Activated T-helper 1 cell treated with anti-CD3 and anti-CD28 coated beads, Interleukin-12 subunit alpha, Interleukin-12 subunit beta, Interleukin-2, Interleukin-4 antibody, amounts not matched to agents 30 ng/mL and 10 ng/mL and 1 ng/mL, durations not matched to agents 14 hours and 24 hours and 36 hours (primary cell): ENCODE measurements at places on chromosomes 12 and 14. TPM values are rescaled to one million over a fixed set of nuclear protein-coding genes. Genes with fewer than 3 reads are reported as not detected.

SLC38A4 gene
- total RNA-seq: not detected in 2 replicates

- no peak for DNase-seq
- no peak overlapping the region for H3K27ac ChIP-seq
- no peak overlapping the region for H3K4me3 ChIP-seq
These were observed 16.3 kb downstream of the AKAP6 start for GRCh38 chr14:32345311-32345791.

DNA sequence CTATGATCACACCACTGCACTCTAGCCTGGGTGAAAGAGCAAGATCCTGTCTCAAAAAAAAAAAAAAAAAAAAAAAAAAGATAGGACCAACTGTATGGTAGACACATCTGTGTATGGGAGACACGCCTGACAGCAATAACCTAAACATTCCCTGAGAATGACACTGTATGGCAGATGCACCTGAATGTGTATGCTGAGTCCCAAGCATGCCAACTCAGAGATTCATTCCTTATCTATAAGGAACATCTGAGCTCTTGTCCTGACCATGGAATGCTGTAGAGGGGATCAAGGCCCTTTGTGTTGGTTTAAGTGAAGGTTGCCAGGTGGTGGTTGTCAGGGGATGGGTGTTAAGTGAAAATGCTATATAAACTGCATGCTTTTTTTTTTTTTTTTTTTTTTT, 19.2 kb upstream of the LGALS3 start:
- peaks cover 5% of the 10 kb centered on the region for H3K36me3 ChIP-seq
- H3K4me3 ChIP-seq: no peak overlapping the region
- H3K27ac ChIP-seq: no peak overlapping the region
- no peaks in the 10 kb centered on the region for H3K27me3 ChIP-seq
- peaks cover 17% of the 10 kb centered on the region for H3K4me1 ChIP-seq

GRCh38 chr12:6584293-6584692, 16.2 kb upstream of the NOP2 start:
- no peak overlapping the region for H3K27ac ChIP-seq
- H3K27me3 ChIP-seq: no peaks in the 10 kb centered on the region
- H3K4me3 ChIP-seq: no peak overlapping the region
- no peaks in the 10 kb centered on the region for H3K4me1 ChIP-seq
- DNase-seq: no peak
- H3K36me3 ChIP-seq: peaks cover 53% of the 10 kb centered on the region

DNA sequence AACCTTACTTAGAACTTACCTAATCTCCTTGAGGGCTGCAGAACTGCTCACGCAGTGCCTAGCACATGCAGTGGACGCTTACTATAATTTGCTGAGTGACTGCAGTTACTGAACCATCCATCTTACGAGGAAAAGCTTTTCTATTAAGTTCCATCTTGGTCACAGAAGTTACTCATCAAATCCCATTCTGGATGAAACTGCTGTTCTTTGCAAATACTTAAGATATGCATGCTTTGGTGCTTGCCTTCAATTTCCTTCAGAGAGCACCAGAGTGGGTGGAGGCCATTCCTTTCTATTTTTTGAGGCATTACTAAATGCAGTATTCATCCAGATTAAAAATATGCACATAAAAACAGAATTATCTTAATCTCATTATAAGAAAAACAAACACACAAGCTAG, 17.7 kb upstream of the PELI2 start:
- H3K36me3 ChIP-seq: no peaks in the 10 kb centered on the region
- no peaks in the 10 kb centered on the region for H3K4me1 ChIP-seq
- H3K4me3 ChIP-seq: no peak overlapping the region
- no peak overlapping the region for H3K27ac ChIP-seq
- H3K27me3 ChIP-seq: peaks cover 1% of the 10 kb centered on the region
- no peak for DNase-seq

GRCh38 chr12:124814741-124815613, 48.7 kb downstream of the SCARB1 start:
- no peak for DNase-seq
- H3K4me1 ChIP-seq: no peaks in the 10 kb centered on the region
- no peaks in the 10 kb centered on the region for H3K27me3 ChIP-seq
- no peak overlapping the region for H3K27ac ChIP-seq

- H3K27ac ChIP-seq: no peak overlapping the region
- DNase-seq: no peak
- H3K36me3 ChIP-seq: no peaks in the 10 kb centered on the region
- no peaks in the 10 kb centered on the region for H3K27me3 ChIP-seq
These were observed 61.7 kb upstream of the ST8SIA1 start for GRCh38 chr12:22396253-22396652.

- DNase-seq: no peak
- no peak overlapping the region for H3K27ac ChIP-seq
- no peaks in the 10 kb centered on the region for H3K27me3 ChIP-seq
These were observed 47.6 kb downstream of the TMEM132C start for GRCh38 chr12:128314611-128315010.

GRCh38 chr14:33699300-33699983, 251.4 kb downstream of the EGLN3 start:
- no peaks in the 10 kb centered on the region for H3K4me1 ChIP-seq
- DNase-seq: no peak
- no peak overlapping the region for H3K4me3 ChIP-seq
- H3K36me3 ChIP-seq: no peaks in the 10 kb centered on the region

- no peaks in the 10 kb centered on the region for H3K4me1 ChIP-seq
- no peak overlapping the region for H3K4me3 ChIP-seq
- peaks cover 2% of the 10 kb centered on the region for H3K27me3 ChIP-seq
These were observed 138.5 kb downstream of the DICER1 start for GRCh38 chr14:95018821-95019220.

GRCh38 chr12:93804392-93805179, 127.4 kb downstream of the CRADD start:
- no peak overlapping the region for H3K4me3 ChIP-seq
- DNase-seq: no peak
- peaks cover 5% of the 10 kb centered on the region for H3K27me3 ChIP-seq
